ENCODE measurements at places on chromosomes 1 and 21.

DNA sequence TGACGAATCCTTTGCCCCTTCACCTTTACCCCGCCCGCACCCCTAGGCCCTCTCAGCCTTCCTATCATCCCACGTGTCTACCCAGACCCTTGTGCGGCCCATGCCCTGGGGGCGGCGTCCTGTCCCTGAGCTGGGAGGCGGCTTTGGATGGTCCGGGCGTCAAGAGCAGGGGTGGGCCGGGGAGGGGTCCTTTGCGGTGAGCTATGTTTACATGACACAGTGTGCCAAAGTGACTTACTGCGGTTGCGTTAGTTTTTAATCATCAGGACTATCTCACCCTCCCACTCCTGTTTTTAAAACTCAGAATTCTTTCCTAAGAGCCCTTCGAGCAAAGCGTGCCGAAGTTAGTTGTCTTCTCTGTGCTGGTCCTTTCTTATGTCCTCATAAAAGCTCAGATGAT is 144.6 kb downstream of the PGBD5 start:
- no peak for DNase-seq

GRCh38 chr1:43605157-43605556 is 44.8 kb upstream of the KDM4A start:
- DNase-seq = no peak

- DNase-seq = no peak
Observed at GRCh38 chr1:115277276-115277675, 60.8 kb downstream of the NGF start.

DNA sequence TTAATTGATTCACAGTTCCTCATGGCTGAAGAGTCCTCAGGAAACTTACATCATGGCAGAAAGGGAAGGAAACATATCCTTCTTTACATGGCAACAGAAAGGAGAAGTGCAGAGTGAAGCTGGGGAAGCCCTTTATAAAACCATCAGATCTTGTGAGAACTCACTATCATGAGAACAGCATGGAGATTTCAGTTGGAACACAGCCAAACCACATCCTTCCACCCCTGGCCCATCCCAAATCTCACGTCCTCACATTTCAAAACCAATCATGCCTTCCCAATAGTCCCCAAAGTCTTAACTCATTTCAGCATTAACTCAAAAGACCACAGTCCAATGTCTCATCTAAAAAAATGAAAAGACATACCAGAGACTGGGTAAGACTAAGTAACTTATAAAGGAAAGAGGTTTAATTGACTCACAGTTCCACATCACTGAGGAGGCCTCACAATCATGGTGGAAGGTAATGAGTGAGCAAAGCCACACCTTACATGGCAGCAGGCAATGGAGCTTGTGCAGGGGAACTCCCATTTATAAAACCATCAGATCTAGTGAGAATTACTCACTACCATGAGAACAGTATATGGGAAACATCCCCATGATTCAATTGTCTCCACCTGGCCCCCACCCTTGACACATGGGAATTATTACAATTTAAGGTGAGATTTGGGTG is 105.2 kb downstream of the MRPL39 start:
- peak; percentile 35 for DNase-seq

- no peak for DNase-seq
Observed at GRCh38 chr21:36849461-36850105, 116.9 kb downstream of the HLCS start.

GRCh38 chr1:161905269-161905884 is 118.3 kb downstream of the OLFML2B start:
- no peak for DNase-seq

DNA sequence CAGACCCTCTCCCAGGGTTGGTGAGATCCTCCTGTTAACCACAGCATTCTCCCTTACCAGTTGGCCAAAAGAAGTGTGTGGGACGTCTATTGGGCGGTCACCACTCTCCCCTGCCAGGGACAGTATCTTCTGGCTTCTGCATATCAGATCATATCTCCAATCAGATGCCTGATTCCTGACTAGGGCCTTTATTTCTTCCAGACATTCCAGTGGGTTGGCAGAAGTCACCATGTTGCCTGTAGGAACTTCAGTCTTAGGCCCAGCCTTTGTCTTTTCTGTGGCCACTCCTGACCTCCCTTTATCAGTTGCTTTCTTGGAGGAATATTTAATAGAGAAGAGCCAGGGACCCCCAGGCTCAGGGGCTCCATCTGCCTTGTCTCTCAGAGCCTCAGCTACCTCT is 130.4 kb upstream of the F3 start:
- DNase-seq = no peak

- DNase-seq = no peak
Observed at GRCh38 chr21:29306920-29307319, 8.2 kb downstream of the BACH1 start.

DNA sequence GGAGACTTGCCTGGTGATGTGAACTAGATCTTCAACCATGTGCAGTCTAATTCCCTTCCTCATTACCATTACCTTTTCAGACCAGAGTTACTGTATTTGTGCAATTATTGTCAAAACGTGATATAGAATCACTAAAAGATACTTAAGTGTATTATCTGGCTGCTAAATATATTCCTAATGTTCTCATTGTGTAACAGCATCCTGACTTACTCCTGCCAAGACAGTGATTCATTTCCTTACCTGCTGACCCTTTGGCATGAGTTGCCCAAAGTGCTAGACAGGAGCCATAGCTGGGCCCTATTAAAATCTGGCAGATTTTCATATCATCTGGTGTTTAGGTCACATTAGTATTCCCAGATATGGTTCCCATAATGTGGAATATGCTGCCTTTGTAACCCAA is 598.3 kb upstream of the CAMK1G start:
- no peak for DNase-seq

GRCh38 chr1:2916706-2917105 is 104.6 kb upstream of the ACTRT2 start:
- no peak for DNase-seq
